Stimulated activated CD4-positive, alpha-beta T cell treated with anti-CD3 and anti-CD28 coated beads, Interleukin-1b, Interleukin-23, amount 100 ng/mL, for 48 hours (primary cell): ENCODE measurements at places on chromosomes 7 and 10.

DNA sequence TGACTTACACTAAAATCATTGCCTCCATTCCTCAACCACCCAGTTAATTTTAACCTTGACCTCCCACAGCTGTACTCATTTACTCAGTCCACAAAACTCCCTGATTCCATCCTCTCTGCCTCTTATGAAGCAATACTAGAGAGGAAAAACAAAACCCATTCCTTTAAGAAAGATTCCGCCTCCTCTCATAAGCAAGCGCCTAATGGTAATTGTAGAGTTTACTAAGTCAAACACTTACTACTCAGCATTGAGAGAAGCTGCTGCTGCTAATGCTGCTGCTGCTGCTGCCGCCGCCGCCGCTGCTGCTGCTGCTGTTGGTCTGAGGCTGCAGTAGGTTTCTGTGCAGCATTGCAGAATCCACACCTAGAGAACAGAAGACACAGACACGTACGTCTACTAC is 2.1 kb upstream of the ADD3 start:
- peak; percentile 19 for DNase-seq

DNA sequence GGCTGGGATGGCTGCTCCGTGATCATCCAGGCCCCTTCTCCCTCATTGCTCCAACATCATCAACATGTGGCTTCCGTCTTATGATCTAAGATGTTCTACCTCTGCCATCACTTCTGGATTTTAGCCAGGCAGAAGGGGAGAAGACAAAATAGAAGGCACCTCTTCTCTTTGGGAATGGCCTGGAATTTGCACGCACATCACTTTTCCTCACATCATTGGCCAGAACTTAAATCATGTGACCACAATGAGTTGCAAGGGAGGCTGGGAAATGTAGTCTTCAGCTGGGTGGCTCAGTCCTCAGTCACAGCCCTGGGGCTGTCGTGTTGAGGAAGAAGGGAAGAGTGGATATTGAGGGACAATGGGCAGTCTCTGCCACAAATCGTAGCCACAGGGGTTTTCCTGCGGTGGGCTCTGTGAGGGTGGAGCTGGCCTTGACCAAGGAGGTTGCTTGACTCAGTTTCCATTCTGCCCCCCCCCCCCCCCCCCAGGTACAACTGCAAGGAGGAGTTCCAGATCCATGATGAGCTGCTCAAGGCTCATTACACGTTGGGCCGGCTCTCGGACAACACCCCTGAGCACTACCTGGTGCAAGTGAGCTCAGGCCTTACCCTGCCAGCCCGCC is 50.3 kb downstream of the PALD1 start:
- DNase-seq: no peak

DNA sequence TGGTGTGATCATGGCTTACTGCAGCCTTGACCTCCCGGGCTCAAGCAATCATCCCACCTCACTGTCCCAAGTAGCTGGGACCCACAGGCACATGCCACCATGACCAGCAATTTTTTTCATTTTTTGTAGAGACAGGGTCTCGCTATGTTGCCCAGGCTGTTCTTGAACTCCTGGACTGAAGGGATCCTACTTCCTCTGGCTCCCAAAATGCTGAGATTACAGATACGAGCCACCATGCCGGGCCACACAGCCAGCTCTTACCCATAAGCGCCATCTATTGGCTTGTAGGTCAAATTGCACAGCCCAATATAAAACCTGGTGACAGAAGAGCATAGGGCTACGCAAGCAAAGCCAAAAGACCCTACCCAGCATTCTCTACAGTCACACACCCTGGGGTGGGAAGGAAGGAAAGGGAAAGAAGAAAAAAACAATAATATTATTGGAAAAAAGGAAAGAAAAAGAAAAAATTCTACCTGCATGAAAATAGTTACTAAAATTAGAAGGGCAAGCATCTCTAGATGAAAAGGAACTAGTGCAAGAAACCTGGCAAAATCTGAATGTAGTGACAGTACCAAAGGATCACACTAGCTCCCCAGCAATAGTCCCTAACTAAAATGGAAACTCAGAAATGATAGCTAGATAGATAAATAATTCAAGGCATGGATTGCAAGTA is 29.4 kb upstream of the AMPH start:
- DNase-seq: peak; percentile 31

- DNase-seq: no peak
These were observed 38.2 kb upstream of the CDK6 start for GRCh38 chr7:92874567-92874966.

- DNase-seq: no peak
These were observed 218.1 kb downstream of the TSPAN12 start for GRCh38 chr7:120639884-120640283.
